ENCODE measurements at places on chromosomes 1 and 21.

DNA sequence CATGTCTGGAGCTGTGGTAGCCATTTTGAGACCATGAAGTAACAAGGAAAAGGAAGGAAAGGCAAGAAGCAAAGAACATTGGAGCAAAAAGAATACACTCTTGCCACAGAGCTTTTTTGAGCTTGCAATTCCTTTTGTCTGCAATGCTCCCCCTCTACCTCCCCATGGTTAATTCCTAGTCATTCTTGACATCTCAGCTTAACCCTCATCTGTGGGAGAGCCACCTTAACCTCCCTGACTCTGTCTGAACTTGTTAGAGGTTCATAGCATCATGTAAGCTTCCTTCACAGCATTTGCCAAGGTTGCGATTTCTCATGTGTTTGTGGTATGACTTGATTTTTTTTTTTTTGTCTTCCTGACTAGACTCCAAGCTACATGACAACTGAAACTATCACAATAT, 564.1 kb upstream of the PLXNA2 start:
- no peak for DNase-seq

- DNase-seq: no peak
Measured at GRCh38 chr1:91635763-91636162, 135.1 kb downstream of the CDC7 start.

DNA sequence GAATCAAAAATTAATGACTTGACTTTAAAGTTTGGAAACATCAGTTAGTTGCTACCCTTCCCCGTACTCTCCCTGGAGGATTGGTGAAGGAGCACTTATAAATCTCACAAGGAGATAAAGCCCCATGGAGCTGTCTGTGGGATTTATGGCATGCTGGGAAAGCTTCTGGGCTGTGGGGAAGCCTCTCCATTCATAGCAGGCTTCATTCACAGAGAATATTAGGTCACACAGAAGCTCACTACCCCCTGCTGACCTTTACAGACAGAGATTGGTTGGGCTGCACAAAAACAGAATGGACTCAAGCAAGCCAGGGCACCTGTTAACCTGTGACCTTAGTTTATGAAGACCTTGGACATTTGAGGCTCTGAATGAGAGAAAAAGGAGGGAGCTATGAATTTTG, 32.1 kb downstream of the RGL1 start:
- no peak for DNase-seq

- DNase-seq: no peak
Measured at GRCh38 chr1:87603626-87604025, 274.9 kb downstream of the LMO4 start.

DNA sequence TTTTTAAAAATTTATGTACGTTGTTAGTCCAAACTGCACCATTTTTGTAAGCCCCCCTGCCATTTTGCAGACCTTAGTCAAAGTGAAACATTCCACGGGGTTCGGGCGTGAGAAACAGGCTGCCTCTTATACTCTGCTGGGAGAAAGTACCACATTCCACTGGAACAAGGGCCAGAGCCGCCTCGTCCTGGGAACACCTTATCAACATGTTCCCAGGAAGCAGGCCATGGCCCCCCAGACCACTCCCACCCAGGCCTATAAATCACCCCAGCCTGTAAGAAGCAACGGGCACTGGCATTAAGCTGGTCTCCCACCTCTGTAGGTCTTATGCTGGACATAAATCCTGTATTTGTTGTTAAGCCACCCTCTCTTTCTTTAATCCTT, 854 bp upstream of the ZRANB2 start:
- DNase-seq: no peak

GRCh38 chr21:33817663-33818451, 97.7 kb downstream of the ATP5PO start:
- no peak for DNase-seq

DNA sequence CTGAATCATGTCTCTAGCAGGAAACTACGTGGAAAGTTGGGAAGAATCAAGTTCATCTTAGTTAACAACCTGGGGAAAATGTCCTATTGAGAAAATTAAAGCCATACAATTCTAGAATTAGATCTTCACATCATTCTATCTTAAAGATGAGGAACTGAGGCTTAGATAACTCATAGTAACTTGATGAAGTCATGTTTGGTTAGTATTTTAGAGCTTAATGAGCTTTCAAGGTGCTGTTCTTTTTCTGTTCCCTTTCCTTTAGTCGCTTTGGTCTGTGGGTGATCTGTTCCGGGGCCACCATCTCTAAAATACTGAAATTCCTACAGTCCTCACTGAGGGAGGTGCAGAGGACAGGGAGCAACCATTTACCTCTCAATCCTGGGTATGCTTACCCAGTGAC, 4.3 kb upstream of the GLUL start:
- no peak for DNase-seq

GRCh38 chr1:109438798-109439297, 12.6 kb upstream of the PSMA5 start:
- no peak for DNase-seq

GRCh38 chr21:44751799-44752636, 40.6 kb upstream of the TSPEAR start:
- DNase-seq: no peak

DNA sequence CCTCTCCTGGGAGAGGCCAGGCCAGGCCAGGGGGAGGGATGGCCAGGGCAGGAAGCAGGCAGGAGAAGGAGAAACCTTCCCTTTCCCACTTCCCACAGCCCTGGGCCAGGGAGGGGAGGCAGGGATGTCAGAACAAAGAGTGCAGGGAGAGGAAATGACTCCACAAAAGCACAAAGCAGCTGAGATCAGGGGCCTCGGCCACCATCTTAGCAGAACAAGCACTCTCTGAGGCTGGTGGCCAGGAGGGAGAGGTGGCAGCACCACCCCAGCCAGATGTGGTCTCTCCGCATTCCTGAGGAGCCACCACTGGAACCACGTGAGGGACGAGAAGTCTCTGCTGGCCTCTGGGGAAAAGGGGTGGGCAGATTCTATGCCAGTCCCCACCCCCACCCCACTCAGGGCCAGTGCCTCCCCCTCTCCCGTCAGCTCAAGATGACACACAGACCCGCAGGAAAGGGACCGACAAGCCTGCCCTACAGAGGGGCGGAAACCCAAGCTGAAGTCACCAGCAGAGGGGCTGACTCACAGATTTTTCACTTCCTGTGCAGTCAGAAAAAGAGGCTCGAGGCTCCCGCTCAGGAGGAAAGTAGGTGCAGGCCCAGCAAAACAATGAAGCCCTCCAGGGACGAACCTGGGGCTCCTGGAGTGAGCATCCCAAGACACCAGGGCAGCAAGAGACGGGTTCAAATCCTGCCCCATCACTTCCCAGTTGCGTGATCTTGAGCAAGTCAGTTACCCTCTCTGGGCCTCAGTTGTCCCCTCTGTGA, 24.1 kb upstream of the ALDH4A1 start:
- no peak for DNase-seq

GRCh38 chr1:228904222-228904621, 168.9 kb downstream of the RHOU start:
- no peak for DNase-seq

DNA sequence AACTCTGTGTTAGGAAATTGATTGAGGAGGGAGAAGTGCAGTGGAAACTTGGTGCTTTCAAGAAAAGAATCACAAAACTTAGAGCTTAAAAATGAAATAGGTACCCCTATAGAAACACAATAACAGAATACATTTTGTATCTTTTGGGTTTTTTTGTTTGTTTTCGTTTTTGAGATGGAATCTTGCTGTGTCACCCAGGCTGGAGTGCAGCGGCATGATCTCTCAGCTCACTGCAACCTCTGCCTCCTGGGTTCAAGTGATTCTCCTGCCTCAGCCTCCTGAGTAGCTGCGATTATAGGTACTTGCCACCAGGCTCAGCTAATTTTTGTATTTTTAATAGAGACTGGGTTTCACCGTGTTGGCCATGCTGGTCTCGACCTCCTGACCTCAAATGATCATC, 51.5 kb upstream of the RAVER2 start:
- DNase-seq: no peak

- no peak for DNase-seq
Measured at GRCh38 chr1:216587715-216588114, 135.5 kb downstream of the ESRRG start.

DNA sequence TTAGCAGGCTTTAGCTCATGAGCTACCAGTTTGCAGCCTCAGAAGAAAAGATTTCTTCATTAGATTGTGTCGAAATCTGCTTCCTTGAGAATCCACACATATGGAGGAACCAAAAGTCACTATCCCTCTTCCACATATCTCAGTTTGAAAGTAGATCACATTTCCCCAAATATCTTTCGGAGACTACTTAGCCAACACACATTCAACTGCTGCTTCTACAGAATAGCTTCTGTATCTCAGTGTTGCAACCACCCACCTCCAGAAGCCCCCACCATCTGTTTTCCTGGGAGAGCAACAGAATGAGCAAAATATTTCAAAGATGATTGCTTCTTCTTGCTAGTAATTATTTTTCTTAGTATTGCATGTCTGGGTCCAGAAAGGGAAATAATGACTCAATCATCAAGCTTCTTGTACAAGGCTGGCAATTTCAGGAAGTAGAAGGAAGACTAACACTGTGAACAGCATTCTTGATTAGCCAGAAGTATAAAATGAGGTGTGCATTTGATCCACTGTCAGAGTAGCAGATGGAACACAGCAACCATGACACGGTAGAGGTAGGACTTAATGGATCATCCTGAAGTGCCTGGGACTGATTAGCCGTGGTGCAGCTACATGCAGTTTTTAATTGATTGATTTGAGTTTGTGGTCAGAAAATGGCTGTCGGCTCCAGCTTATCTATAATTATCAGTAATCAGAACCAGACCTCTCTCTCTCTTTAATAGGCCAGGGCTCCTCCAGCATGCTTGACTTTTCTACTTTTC, 24.9 kb downstream of the ZC3H11B start:
- DNase-seq: no peak

DNA sequence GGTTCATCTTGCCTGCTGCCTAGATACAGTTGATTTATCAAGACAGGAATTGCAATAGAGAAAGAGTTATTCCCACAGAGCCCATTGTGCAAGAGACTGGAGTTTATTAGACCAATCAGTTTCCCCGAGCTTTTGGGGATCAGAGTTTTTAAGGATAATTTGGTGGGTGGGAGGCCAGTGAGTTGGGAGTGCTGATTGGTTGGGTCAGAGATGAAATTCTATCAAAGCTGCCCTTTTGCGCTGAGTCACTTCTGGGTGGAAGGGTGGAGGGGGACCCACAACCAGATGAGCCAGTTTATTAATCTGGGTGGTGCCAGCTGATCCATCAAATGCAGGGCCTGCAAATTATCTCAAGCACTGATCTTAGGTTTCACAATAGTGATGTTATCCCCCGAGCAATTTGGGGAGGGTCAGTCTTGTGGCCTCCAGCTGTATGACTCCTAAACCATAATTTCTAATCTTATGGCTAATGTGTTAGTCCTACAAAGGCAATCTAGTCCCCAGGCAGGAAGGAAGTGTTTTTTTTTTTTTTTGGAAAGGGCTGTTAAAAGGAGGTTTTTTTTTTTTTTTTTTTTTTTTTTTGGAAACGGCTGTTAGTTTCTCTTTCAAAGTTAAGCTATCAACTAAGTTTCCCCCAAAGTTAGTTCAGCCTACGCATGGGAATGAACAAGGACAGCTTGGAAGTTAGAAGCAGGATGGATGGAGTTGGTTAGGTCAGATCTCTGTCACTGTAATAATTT, 7.4 kb downstream of the SLC16A4 start:
- no peak for DNase-seq

DNA sequence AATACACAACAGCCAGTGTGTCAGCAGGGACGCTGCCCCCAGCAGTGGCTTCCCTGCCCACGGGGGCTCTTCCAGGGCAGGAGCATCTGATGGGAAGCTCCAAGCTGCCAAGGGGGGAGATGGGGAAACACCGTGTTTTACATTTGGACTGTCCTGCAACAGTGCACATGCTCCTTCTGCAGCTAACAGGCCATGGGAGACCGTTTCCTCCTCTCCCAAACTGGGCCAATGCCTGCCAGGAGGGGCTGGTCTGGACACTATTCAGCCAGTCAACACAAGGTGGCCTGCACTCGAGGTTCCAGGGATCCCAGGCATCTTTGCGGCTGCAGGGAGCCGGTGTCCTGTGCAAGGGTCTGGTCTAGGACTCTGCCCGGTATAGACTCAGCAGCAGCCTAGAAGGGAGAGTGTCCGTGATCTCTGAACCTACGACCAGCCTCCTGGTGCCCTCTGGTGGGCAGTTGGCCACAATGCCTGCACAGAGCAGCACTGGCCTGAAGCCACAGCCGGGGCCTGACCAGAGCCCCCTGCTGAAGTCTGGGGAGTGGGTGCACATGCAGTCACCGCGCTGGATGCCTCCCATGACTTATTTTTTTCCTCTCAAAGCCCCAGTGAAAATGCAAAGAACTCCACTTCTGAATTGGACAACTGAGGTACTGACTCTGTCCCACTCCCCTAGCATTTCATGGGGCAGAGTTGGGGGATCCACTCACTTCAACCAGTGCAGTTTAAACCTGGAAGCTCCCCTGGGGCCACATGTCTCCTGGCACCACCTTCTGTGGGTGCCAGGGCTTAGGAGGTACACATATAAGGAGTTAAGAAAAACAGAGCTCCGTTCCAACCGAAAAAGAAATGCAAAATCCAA, 33.3 kb downstream of the RCC2 start:
- no peak for DNase-seq

DNA sequence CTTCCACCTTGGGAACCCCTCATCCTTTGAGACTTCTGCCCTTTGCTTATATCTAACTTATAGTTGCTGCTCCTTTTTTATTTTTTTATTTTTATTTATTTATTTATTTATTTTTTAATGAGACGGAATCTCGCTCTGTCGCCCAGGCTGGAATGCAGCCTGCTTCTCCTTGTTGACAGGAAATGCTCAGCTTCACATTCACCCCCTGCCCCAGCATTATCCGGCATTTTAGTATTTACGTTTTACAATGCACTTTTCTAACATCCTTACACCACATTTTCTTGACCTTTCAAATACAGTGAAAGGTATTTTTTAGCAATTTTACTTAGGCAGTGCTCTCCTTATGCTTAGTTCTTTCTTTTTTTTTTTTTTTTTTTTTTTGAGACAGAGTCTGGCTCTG, 14.9 kb downstream of the CXADR start:
- DNase-seq: no peak

GRCh38 chr21:42289926-42290325, 25.3 kb downstream of the TFF3 start:
- no peak for DNase-seq

DNA sequence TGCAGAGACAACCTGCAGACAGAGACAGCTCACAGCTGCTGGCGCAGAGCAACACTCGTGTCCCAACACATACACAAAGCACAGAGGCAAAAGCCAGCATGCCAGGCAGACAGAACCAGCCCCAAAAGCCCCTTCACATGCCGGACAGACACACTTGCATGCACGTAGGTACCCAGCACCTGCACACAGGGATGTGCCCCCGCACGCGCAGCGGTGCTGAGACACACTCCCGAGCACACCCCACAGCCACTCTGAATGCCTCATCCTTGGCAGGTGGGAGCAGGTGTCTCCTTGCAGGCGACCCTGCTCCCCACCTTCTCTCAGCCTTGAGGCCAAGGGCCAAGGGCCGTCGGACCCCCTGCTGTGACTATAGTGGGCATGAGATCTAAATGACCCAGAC, 41.2 kb upstream of the ZC3H12A start:
- no peak for DNase-seq

DNA sequence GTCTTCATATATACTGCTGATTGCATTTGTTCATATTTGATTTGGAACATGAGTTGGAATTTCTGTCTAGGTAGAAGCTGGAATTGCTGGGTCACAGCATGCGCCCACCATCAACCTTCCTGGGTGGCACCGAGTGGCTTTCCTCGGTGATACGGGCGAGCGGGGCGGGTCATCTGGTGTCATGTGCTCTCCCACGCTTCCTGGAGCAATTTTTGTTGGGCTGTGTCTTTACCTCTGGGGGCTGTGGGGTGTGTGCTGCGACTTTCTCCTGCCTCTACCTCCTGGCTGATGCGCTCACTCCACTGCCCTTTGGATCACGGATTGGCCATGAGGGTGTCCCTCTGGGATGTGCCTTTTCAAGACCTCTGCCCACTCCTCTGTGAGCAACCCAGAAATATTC, 108.7 kb upstream of the COL6A1 start:
- DNase-seq: no peak

Data from NCI-H446 treated with DMSO at 0.1 percent for 48 hours (cell line).